ENCODE measurements at places on chromosomes 12 and 14.
A peak's percentile ranks its signal among the peaks of the same experiment; 100 is the strongest.

GRCh38 chr12:67925077-67925476, 64.2 kb upstream of the IFNG-AS1 start:
- DNase-seq = no peak

GRCh38 chr12:76006028-76006925, 25.3 kb downstream of the PHLDA1 start:
- no peak for DNase-seq

DNA sequence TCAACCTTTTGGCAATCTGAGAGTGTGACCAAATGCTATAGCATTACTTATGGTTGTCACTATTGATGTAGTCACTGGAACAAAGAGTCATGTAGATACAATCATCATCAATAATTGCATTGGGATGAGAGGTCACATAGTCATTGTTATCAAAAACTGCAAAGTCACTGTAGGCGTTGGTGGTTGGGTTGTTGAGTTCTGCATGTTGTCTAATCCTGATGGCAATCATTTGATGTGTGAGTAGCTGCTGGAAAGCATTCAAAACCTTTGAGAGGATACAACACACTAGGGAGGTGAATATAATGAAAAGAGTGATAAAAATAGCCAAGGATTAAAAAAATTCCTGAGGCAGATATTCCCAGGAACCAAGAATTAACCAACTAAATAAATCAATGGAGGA, 214.7 kb upstream of the SYT10 start:
- no peak for DNase-seq

- peak; percentile 72 for DNase-seq
Observed at GRCh38 chr12:115199831-115200230, 515.9 kb upstream of the TBX3 start.

DNA sequence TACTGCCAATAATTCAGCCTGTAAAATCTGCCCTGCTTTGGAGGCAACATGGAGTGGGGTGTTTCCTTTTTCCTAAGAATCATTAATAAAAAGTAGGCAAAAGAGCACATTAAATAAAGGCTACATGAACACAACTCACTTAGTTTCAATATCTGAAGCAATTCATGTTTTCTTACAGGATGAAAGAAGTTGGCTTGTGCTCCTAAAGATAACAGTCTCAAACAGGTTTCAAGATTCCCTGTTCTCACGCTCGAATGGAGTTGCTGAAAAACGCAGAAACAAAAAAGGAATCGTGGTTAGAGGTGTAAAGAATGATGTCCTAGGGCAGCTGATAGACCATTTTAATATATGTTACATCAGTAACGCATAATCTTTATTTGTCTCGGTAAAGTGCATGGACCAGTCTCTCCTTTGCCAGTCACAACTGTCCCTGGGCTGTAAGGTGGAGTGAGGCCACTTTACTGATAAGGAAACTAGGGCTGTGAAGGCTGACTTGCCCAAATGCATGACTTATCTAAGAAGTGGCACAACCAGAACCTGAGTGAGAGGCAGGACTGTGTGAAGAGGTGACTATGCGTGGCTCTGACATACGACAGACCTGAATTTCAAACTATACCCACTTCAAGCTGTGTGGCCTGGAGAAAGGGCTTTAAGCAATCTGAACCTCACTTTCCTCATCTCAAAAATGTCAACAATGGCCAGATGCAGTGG, 12.6 kb downstream of the GIT2 start:
- no peak for DNase-seq
